Lung microvascular endothelial cell (primary cell): ENCODE measurements at places on chromosomes 1 and 21.

DNA sequence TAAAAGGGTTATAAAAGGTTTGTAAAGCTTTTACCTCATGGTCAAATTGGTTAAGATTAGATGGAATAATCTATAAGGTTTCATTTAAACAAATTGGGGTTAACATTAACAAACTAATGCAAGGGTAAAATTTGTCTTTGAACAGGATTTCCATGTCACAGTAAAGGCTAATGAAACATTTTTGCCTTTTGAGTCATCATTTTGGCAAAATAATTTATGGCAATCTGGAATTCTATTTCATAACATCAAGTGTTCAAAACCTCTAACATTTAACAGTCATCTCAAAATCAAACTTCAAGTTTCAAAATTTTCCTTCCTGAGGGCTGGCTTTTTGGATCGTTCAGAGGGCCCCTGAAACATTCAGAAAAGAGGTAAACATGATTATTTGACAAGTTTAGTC, 6.6 kb upstream of the CD46 start:
- DNase-seq = no peak

GRCh38 chr1:31397360-31398095, 15.5 kb upstream of the SERINC2 start:
- no peak for DNase-seq

DNA sequence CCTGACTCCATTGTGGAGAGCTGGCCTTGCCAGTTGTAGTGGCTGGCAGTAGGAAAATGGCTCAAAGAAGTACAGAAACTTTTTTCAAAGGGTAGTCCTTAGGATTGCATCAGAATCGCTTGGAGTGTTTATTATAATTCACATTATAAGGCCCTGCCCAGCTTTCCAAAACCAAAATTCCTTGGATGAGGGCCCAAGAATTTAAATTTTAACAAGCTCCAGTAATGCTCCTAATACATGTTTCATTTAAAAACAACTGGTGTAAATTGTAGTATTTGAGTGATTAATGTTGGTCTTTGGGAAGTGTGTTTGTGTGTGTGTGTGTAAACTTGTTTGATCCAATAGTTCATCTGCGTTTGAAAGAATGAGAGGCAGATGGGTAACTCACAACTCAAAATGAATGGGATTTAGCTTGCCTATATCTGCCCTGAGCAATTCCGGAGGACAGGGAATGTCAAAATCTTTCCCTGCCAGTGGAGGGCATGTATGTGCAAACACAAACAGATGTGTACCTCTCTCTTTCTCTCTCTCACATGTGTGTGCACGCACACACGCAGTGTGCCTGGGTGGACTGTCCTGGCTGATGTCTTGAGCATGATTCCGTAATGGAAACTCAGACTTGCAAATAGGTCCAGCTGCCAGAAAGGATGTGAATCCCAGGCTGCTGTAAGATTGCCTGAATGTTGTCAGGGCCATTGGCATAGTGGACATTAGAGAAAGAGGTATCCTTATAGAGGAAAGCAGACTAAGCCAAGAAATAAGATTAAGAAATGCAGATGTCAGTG, 293.1 kb downstream of the LMX1A start:
- no peak for DNase-seq

GRCh38 chr1:234148350-234148749, 224.9 kb upstream of the COA6 start:
- DNase-seq = no peak

- no peak for DNase-seq
These were observed 151.6 kb downstream of the AJAP1 start for GRCh38 chr1:4805987-4806386.

GRCh38 chr1:199109160-199109559, 470.3 kb downstream of the PTPRC start:
- no peak for DNase-seq

DNA sequence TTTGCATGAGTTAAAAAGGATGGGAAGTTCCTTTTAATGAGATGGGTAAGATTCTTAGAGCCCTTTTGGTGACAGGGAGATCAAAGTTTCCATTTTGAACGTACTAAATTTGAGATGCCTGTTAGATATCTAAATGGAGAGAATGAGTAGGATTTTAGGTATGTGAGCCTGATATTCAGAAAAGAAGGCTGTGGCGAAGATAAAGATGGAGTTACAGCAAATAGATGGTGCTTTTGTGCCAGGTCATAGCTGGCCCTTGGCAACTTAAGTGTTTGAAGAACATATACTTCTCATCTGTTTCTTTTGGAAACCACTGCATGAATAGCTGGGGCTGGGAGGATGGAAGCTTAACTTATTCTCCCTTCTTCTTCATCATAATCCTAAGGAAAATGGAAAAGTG, 282.5 kb downstream of the PTBP2 start:
- no peak for DNase-seq

- no peak for DNase-seq
These were observed 154.0 kb upstream of the C1orf87 start for GRCh38 chr1:60227601-60228000.

- DNase-seq = no peak
These were observed 22.2 kb upstream of the GBP1 start for GRCh38 chr1:89087241-89087640.

- DNase-seq = no peak
These were observed 56.7 kb upstream of the ATP1A1 start for GRCh38 chr1:116316373-116316772.

- no peak for DNase-seq
These were observed 11.8 kb upstream of the SDHB start for GRCh38 chr1:17065666-17066065.

GRCh38 chr1:238776126-238776525, 610.2 kb upstream of the CHRM3 start:
- no peak for DNase-seq

DNA sequence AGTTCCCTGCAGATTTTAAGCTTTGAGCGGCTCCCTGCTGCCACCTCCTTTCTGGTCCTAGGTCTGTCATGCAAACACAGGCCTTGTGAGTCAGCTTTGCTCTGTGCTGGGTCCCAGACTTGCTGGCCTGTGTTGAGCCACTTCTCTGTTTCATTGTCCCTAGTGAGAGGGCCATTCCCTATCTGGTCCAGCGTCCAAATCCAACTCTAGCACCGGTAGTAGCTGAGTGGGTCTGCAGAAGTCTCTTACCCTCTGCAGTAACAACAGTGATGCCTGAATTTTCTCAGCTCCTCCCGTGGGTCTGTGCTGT, 5.8 kb downstream of the TTC22 start:
- no peak for DNase-seq

DNA sequence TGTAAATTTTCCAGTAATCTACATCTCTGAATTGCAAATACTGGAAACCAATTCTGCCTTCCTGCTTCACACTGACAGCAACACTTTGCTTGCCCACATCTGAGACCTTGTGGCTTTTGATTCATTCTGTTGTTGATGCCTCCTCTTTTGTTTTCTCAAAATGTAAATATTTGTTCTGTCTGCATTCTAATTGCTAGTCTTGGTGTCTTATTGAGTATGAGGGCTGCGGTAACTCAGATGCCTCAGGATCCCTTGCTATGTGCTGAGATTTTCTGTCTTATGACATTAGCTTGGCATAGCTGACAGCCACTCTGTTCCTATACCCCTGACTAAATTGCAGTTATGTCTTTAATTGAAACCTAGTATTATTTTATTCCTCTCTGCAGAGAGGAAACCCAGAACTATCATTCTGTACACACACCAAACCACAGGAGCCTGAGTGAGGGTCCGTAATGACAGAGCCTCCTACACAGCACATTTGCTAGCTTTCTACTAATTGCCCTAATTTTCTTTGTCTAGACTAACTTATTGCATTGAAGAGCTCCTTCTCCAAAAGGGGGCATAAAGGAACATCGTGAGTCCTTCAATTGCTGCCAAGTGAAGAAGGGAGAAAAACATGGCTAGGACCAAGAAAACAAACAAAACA, 72.1 kb downstream of the GREM2 start:
- no peak for DNase-seq

GRCh38 chr1:192703283-192704206, 67.6 kb downstream of the RGS13 start:
- DNase-seq = no peak

GRCh38 chr1:160431571-160431970, 31.2 kb downstream of the VANGL2 start:
- DNase-seq = no peak

GRCh38 chr1:56070601-56071000, 508.8 kb downstream of the PLPP3 start:
- no peak for DNase-seq

GRCh38 chr1:67804710-67805109, 28.6 kb downstream of the GNG12 start:
- no peak for DNase-seq

DNA sequence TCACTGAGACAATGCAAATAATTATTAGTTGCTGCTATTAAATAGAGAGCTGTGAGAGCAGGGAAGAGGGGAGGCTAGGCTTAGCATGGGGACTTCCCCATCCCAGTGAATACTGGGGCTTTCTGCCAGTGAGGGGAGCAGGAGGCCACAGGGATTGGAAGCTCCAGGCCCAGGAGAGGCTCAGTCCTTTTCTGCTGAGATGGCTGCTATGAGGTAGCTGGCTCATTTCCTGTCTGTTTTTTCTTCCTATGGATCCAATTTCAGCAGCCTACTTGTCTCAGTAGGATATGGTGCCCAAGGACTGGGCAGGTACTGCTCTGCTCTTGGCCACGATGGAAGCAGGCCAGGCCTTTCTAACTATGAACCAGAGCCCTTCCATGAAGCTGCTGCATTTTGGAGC, 10.0 kb downstream of the STMN1 start:
- DNase-seq = no peak

DNA sequence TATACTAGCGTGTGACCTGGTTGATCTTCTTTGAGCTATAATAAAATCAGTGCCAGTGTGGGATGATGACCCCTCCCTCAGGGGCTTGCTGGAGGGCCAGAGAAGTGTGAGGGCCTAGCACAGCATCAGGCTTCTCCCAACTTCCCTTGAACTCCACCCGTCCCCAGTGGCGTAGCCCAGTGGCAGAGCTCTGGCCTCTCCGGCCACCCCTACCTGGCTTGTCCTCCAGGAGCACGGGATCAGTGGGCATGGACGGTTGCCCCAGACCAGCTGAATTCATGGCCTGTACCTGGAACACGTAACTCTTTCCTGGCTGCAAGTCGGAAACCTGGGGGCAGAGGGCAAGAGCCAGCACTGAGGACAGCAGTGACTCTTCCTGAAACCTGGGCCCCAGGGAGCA, 36.0 kb downstream of the MYOM3 start:
- no peak for DNase-seq

GRCh38 chr1:175384546-175384945, 192.0 kb upstream of the KIAA0040 start:
- no peak for DNase-seq

DNA sequence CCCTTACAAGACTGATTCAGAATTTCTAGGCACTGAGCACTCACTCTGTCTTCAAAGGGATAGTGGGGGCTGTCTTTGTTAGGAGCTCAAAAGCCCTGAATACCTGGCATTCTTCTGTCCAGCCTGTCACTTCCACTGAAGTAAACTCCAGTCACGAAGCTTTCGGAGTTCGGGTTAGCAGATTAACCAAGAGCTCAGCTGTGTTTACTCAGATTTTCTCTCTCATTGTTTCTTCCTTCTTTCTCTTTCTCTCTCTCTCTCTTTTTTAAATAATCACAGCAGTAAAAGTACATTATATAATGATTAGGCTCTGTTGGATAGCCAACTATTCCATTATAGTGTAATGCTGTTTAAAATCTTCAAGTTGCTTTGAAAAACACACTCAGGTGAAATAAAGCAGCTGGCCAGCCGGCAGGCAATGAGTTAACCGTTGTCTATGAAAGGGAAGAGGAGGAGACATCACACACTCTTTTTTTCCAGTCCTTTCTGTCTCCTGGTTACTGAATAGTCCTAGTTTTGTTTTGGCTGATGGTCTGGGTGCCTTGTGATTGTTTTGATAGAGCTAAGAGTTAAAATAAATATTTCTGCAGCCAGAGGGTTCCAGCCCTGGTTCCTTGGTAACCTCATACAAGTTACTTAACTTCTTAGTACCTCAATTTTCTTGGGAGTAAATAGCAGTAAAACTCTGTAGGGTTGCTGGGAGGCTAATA, 89.8 kb downstream of the ADSS2 start:
- peak; percentile 89 for DNase-seq

GRCh38 chr1:116474921-116475849, 95.6 kb downstream of the CD58 start:
- DNase-seq = no peak

DNA sequence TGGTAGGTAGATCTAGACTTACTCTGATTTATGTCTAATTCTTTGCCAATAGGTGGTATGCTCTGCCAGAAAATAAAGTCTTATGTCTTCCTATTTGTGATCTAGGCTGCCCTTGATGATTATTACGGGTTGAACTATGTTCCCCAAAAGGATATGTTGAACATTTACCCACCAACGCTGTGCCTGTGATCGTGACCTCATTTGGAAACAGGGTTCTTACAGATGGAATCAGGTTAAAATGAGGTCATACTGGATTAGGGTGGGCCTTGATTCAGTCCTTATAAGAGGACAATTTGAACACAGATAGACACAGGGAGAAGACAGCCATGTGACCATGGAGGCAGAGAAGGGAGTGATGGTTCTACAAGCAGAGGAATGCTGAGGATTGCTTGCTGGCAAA, 95.1 kb upstream of the BCAR3 start:
- DNase-seq = no peak

- DNase-seq = no peak
These were observed 111.4 kb downstream of the TOMM20 start for GRCh38 chr1:235017191-235017590.

DNA sequence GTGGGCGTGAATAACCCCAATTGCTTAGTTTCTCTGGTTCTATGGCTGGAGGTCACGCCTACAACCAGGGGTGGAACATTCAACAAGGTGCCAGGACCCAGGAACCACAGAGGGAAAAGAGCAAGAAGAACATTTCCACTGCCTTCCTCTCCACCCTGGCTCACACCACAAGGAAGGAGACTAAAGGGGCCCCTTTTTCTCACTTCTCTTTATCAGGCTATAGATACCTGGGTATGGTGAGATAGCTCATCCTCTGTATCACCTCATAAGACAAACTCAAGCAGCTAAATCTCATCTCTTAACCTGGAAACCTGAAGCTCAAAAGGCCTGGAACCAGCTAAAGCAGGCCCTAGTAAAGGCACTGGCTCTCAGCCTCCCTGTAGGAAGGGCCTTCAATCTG, 438.8 kb upstream of the OLFM3 start:
- no peak for DNase-seq

- DNase-seq = no peak
These were observed 8.4 kb downstream of the DFFB start for GRCh38 chr1:3865606-3866160.

GRCh38 chr1:209353053-209353452, 230.5 kb upstream of the CAMK1G start:
- DNase-seq = no peak

DNA sequence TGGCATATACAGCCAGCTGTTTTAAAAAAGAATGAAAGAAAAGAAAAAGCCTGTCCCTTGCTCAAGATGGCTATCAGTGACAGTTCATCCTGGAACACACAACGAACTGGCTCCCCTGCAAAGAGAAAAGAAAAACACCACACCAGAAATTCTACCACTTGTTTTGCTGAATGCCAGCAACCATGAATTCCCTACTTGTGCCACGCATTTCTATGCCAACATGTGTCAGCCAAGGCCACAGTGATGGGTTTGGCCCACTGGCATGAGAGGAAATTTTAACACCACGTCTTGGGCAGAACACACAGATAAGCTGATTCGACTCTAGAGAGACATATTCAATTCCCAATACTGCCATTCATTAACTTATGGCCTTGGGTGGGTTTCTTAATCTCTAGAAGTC, 64.0 kb downstream of the CAPZB start:
- DNase-seq = no peak
